ENCODE measurements at places on chromosomes 3 and 15.

DNA sequence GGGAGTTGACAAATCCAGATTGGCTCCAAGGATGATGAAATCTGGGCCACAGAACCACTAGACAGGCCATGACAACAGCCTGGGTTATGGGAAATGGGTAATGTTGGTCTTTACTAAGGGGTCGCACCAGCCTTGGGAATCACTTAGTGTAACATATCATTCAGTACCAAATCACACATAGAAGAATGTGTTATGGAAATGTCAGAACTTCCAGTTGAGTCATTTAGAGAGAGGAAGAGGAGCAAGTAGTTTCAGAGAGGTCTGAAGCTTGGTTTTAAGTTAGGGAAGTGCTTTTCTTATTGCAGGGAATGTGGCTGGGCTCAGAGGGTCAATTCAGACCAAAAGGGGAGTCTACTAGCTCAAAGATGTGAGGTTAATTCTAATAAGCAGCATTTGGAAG is 241.6 kb upstream of the ZPLD1 start:
- DNase-seq, result no peak

DNA sequence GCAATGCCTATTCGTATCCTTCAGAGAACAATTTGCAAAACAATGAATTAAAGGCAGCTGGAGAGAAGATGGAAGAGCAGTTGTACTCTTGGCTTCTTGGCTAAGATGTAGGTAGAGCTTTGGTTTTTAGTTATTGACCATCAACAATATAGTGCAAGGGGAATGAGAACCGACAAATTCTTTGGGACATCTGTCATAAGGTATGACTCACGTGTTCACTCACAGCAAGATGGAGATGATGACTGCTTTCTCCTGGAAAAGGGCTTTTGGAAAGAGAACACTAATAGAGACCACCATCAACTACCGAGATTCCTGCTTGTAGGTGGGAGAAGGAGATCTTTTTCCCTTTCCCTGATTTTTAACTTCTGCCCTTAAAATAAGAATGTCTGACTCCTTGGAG is 234.9 kb downstream of the NTRK3 start:
- peak; percentile 1 for DNase-seq

DNA sequence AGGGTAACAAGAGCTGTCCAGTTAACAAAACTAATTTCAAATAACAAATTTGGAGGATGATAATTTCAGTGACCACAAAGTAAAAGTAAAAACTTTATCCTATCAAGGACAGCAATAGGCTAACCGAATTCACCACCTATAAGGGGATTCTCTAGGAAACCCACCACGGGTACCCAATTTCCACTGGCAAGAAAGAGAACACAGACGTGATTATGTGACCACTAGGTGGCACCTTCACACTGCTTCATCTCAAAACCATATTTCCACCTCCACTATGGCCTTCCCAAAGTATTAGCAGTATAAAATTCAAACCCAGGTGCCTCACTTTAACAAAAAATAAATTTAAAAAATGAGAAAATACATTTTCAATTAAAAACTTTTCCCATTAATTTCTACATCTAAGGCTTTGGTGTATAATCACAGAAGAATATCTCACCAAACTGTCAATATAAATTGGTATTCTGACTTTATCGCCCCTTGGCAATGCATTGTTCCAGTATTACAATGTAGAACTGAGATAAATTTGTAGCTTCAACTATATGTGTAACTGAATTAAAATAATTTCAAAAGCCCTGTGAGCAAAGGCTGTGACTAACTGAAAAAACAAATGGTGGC is 96.5 kb downstream of the FSIP1 start:
- peak; percentile 73 for DNase-seq

GRCh38 chr15:68634531-68634930 is 55.7 kb downstream of the CORO2B start:
- DNase-seq, result no peak

- DNase-seq, result no peak
Measured at GRCh38 chr3:13016083-13016720, 57.0 kb downstream of the IQSEC1 start.

- DNase-seq, result peak; percentile 44
Measured at GRCh38 chr15:85331655-85332285, 48.6 kb upstream of the AKAP13 start.

DNA sequence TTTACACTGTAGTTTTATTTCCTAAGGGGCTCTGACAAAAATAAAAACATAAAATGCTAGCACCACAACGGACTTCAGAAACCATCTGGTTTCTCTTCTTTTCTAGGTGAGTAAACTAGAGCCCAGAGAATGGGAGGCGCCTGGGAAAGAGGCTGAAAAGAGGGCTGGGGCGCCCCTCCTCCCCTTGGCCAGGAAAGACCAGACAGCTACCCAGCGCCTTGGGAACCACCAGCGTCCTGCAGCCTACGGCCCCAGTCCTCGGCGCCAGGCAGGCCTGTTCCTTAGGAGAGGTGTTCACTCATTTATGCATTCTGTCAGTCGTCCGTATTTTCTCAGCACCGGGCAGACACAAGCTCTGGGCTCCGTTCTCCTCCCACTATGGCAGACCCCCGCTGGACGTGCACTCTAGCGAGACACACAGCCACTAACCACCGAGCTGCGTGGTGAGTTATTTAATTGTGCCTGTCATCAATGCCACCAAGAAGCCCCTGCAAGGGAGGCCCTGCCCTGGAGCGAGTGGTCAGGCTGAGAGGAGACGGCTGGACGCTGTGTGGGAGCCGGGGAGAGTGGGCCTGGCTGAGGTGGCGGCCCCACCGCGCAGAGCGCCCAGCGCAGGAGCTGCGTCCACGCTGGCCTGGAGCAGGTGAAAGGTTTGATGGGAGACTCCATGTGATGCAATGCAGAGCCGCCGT is 294.4 kb downstream of the OCA2 start:
- no peak for DNase-seq

GRCh38 chr3:126607214-126607908 is 47.6 kb downstream of the TXNRD3 start:
- DNase-seq, result peak; percentile 72

- no peak for DNase-seq
Measured at GRCh38 chr15:96372554-96372953, 42.1 kb downstream of the NR2F2 start.

- DNase-seq, result no peak
Measured at GRCh38 chr3:193801097-193801496, 208.1 kb downstream of the OPA1 start.

GRCh38 chr3:24867783-24868182 is 373.1 kb upstream of the THRB start:
- DNase-seq, result peak; percentile 17

DNA sequence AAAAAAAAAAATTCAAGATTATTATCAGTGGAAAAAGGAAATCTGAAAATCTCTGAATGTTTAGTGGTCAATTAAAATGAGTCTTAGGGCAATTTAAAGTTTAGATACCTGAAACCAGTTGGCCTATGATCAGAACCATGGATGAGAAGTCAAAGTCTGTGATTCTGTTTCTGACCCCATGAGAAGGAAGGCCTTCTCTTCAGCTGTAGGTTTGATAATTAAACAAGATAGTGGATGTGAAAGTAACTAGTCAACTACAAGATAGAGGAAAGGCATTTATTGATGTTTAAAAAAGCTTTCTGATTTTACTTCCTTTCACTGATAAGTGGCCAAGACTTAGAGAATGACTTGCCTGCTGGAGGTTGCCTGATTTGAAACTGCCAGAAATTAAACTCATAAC is 8.7 kb downstream of the PLS1 start:
- no peak for DNase-seq

DNA sequence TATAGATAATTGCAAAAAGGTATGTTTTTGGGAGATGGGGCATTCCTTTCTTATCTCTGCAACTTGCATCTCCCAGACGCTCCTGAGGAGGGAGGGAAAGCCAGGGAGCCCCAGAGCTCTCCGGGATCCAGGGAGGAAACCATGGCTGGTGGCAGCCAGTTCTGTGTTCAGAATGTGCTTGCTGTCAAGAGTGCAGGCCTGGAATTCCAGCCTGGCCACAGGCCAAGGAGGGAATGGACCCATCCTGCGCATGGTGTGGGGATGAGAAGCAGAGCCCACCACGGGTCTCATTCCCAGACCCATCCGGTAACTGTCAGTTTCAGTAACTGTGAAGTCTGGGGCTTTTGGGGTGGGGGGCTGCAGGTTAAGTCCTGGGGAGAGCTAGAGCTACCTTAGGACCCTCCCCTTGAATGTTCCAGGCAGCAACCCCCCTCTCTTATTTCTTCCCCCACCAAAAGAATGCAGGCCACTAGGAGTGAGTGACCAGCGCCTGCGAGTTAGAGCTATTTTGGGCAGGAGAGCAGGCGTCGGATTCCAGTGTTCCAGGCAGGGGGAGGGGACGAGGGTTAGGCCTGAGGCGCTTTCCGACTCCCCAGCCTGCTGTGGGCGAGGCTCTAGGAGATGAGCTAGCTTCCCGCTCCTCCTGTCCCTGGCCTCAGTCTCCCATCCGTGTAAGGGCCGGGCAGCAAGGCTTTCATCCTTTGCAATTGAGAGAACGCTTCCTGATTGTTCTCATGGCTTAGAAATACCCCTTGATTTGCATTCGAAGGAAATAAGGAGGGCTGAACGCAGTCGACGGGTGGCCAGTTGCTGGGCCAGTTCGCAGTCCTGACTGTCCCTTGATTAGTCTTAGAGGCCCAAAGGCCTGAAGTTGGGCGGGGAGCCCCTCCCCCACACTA is 781 bp upstream of the DAG1 start:
- DNase-seq, result peak; percentile 67

DNA sequence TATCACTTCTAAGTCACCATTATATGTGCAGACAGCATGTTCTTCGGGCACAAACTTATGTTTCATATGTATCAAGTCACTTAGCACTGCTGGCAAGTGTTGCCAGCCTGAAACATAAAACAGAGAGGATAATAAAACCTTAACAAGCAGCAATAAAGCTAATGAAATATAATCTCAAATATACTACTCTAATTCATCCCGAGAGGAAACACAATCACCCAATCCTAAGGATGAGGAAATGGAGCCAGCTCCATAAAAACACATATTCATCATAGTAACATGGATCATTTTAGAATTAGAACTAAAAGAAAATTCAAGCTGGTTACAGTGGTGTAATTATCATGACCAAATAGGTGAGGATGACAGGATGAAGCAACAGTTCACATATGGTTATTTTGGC is 1072.7 kb downstream of the EPHA3 start:
- no peak for DNase-seq

DNA sequence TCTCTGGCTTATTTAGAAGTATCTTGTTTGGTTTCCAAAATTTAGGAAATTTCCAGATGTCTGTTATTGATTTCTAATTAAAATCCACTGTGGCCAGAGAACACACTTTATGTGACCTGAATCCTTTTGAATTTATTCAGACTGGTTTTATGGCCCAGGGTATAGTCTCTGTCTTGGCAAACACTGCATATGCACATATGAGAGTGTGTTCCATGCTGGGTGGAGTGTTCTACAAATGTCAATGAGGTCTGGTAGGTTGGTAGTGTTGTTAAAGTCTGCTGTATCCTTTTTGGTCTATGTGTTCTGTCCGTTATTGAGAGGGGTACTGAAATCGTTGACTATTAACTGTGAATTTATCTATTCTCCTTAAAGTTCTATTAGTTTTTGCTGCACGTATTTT is 30.2 kb downstream of the PGPEP1L start:
- DNase-seq, result no peak

- DNase-seq, result no peak
Measured at GRCh38 chr3:9404680-9405079, 7.3 kb downstream of the SETD5 start.

DNA sequence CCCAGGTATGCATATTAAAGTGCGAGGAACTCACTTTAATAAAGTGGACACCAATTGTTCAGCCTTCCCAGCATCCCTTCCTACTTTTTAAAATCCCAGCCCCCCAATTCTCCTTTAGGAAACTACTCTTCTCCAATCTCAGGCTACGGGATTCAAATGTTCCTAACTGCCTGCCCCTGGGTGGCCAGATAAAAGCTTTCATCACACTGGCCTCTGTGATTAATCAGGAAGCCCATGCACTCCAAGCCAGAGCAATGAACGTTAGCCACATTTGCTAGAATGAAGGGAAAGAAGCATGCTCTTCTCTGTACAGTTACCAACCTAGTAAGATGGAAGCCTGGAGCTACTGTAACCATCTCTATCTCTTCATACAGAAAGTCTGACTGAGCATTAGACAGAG is 250.3 kb upstream of the UBE2E2 start:
- DNase-seq, result no peak

- no peak for DNase-seq
Measured at GRCh38 chr3:54042259-54042823, 80.0 kb upstream of the CACNA2D3 start.

DNA sequence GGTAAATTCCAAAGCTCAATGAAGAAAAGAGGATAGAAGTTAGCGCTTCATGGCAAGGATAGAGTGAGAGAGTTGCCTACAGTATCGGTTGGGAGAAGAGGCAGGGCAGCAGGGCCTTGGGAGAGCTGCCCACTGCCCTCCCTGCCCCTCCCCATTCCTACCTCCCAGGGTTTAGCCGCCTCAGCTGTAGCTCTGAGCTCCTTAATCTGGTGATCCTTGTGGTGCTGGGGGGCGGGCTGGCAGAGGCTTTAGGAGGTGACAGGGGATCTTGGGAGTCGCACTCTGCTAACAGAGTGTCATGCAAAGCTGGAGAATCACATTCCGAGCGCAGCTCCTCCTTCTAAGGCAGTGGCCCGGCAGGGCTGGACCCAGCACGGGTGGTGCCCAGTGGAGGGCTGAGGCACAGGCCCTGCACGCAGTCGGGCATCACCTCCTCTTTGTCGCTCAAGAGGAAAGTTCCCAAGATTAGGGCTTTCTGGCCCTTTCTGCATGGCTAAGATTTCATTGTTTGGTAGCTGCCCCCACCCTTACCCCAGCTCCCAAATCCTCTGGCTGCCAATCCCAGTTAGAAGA is 57.1 kb upstream of the POLG start:
- DNase-seq, result no peak

DNA sequence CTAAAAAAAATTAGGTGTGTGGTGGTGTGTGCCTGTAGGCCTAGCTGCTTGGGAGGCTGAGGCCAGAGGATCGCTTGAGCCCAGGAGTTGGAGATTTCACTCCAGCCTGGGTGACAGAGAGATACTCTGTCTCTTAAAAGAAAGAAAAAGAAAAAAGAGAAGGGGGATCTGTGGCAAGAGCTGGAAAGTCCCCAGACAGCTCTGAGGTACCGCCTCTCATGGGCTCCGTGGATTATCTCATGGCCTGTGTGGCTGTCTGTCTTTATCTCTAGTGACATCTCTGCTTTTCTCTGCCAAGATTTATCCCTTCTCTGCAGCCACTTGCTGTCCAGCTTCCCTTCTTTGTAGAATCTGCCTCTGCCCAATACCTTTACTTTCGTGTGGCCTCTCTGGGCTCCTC is 5.7 kb downstream of the EXOSC7 start:
- DNase-seq, result no peak

- DNase-seq, result peak; percentile 97
Measured at GRCh38 chr15:85330901-85331588, 49.4 kb upstream of the AKAP13 start.

DNA sequence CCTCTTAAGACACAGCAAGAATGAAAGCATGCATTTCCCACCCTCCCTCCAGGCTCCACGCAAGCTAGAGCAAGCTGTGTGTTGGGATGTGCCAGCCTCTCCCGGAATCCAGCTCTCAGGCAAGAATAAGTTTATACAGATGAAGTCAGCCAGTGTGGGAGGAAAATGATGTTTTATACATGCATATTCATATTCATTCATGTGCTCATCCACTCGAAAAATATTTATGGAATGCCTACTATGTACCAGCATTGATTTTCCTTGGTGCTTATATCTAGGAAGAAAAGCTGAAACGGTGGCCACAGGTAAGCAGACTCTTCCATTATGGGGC is 62.7 kb downstream of the KLHL6 start:
- DNase-seq, result no peak
